ENCODE measurements at places on chromosomes 1 and 21.
A peak's percentile ranks its signal among the peaks of the same experiment; 100 is the strongest.

DNA sequence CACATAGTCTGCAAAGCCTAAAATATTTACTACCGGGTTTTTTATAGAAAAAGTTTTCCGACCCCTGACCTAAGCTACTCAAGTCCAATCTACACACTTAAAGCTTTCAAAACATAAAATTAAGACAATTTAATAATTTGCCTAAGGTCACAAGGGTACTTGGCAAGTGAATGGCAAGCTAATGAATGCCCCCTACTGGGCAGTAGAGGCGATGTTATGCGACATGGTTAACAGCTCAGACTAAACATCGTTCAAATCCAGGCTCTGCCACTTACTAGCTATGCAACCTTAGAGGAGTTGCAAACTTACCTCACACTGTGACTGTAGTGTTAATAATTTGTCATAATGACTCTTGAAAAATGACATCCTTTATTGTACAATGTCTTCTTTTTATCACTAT is 317.2 kb upstream of the NFIA start:
- no peak for DNase-seq

DNA sequence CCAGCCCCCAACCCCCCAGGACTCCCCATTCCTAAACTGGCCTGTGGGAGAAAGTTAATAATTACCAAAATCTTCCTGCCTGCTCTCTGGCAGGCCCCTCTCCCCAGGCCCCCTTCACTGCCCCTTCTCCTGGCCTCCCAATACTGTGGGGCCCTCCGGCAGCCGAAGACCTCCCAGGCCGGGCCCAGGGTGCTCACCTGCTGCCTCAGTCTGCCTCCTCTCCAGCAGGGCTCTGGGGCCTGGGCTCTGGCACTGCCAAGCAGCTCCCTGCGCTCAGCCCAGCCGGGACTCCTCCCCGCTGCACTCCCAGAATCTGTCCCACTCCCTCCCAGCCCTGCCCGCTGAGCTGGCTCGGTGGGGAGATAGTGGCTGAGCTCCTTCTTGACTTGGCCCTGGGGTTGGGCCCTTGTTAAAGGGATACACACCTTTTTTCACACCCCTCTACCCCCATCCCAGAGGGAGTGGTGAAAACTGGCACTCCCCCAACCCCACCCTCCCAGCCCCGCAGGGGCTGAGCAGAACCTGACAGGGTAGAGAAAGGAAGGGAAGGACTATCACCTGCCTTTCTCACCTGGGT is at the start of gene S100A16:
TSS of gene S100A16 (minus strand) at position 383 of the 577 bp plus-strand sequence. CDS start 4,986 bp downstream, outside the sequence.
- DNase-seq: no peak

- DNase-seq: no peak
These were observed 4.6 kb downstream of the CHD1L start for GRCh38 chr1:147246910-147247655.

GRCh38 chr1:55078470-55078869 is 39.1 kb downstream of the PCSK9 start:
- DNase-seq: no peak

DNA sequence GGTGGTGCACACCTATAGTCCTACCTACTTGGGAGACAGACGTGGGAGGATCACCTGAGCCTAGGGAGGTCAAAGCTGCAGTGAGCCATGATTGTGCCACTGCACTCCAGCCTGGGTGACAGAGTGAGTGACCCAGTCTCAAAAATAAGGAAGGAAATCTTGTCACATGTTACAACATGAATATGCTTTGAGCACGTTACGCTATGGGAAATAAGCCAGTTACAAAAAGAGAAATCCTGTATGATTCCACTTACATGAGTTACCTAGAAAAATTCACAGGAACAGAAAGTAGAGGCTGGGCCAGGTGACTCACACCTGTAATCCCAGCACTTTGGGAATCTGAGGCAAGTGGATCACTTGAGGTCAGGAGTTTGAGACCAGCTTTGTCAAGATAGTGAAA is 6.7 kb upstream of the PADI6 start:
- DNase-seq: no peak

GRCh38 chr1:38567401-38567800 is 292.2 kb downstream of the RRAGC start:
- DNase-seq: no peak

DNA sequence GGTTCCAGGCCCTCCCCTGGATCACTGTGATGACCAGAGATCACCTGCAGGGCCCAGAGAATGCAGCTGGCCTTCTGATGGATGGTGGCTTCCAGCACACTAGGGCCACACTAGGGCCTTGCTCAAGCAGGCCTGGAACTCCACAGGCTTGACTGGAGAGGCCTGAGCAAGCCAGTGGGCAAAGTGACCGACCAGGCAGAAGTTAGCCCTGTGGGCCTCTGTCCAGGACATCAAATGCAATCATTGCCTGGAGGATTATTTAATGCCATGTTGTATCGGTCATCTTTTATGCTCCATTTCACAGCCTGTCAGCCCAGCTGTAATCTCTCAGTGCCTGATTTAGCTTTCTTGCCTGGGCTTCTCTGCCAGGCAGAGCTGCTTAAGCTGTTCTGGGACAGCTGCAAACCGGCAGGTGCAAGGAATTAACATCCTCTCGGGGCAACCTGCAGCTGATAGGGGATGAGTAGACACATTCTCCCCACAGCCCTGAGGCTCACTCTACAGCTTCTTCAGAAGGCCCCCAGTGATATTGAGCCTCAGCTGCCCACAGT is 17.7 kb downstream of the NENF start:
- no peak for DNase-seq

DNA sequence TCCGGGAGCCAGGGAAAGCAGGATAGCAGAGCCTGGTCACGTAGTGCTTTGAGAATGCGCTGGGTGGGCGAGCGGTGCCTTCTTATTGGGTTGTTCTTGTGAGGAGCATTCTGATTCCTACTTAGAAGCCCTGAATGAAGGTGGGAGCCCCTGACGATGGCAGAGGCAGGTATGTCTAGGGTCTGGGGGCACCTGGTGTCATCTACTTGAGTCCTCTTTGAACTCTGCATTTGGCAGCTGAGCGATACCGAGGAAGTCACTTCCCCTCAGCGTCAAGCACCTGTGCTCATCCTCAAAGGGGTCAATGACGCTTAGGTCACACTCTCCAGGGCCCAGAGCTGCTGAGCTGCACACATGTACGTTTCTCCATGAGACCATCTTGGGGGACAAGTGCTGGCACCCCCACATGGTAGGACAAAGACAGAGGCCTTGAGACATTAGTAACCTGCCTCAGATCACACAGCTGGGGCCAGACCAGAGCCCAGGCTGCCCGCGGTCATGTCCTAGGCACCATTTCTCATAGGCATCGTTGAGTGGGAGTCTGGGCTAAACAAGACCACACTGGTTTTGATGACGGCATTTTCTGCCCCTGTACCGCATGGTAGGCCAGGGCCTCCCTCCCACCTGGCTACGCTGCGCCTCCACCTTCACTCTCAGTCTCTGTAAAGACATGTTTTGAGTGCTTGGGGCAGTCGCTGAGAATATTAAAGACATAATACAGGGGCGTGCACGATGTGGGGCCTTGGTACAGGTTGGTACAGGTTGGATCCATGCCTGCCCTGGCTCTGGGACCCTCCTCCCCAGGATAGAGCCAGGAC is 69.1 kb upstream of the ABCG1 start:
- no peak for DNase-seq

GRCh38 chr21:31092832-31093625 is 54.8 kb upstream of the KRTAP19-8 start:
- DNase-seq: no peak

DNA sequence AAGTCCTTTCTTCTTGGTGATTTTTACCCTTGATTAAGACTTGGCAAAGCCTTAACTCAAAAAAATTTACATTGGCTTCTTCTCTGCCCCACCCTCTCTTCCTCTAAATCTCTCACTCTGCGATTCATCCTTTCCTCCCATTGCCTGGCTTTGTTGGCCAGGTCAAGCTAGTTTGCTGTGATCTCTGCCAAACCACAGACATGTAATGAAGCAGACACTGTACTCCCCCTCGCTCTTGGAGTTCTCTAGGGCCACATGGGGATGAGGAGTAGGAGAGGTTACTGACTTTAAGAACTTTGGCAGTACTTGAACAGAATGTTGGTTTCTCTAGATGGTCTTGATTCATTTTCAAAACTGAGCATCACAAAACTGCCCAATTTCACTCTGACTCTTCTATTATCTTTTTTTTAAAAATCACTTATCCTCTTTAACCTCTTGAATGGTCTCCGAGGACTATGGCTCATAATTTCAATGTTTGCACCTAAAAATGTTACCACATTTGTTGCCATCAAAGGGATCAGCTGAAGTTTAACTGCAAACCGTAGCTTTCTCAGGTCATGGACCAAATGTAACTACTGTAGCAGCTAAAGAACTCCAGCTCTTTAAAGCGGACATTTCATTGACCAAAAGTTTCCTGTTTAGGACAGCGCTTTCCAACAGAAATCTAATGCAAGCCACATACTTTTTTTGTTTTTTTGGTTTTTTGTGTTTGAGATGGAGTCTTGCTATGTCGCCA is 62.7 kb upstream of the IPO9 start:
- DNase-seq: no peak

GRCh38 chr1:224183591-224184312 is 712 bp downstream of the DEGS1 start:
- DNase-seq: peak; percentile 37

DNA sequence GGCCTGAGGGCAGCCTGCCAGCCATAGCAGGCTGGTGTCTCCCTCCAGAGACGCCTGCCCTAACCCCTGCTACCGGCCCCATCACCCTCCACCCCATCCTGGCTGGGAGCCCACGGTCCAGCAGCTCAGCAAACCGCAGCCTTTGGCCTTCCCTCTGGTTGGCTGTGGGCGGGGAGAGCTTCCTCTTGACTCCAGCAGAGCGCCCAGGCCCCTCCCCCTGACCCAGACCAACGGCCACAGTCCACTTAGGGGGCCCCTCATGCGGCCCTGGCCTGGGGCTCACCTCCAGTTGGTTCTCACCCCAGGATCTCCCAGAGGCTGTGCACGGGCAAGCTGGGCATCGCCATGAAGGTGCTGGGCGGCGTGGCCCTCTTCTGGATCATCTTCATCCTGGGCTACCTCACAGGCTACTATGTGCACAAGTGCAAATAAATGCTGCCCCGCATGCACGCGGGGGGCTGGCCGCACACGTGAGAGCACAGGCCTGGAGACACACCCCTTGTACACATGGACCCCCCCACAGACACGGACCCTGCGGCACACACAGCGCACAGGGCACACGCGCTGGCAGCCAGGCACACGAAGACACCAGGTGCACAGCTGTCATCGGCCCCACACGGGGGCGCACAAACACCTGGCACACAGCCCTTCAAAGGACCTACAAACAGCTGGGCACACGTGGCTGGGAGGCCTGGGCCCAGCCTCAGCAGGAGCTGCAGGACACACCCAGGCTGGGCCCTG is 3.1 kb downstream of the SMIM1 start:
- DNase-seq: peak; percentile 54

DNA sequence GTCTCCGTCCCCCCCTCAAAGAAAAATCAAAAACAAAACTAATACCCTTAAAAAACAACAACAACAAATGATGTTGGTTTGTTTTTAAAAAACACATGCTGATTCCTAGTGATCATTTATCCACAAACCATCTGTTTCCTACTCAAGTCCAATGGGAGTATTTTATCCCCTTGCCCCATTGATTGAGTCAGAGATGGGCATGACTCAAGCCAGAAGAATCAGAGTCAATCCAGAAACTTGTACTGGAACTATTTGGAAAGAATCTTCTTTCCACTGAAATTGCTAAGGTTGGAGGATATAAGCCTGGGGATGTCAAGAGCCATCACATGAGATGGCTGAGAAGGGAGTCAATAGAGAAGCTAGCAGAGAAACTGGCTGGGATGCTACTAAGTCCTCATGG is 176.4 kb downstream of the MIS18A start:
- no peak for DNase-seq

DNA sequence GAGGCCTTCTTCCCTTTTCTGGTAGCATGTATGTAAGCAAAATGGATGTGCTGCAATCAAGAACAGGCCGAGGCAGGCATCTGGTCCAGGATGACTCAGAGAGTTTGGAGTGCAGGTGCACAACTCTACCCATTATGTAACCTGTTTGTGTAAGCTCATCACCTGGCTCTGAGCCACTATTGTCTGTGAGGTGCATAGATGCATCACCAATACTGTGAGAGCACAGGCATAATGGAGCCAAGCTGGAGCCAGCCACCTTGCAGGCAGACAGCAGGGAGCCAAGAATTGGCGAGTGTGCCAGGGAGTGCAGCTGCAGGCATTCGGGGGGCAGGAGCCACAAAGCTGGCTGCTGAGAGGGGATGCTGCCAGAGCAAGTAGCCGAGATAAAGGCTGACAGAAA is 549.9 kb upstream of the RGS18 start:
- DNase-seq: no peak

GRCh38 chr1:59169703-59170102 is 127.2 kb upstream of the FGGY start:
- no peak for DNase-seq

DNA sequence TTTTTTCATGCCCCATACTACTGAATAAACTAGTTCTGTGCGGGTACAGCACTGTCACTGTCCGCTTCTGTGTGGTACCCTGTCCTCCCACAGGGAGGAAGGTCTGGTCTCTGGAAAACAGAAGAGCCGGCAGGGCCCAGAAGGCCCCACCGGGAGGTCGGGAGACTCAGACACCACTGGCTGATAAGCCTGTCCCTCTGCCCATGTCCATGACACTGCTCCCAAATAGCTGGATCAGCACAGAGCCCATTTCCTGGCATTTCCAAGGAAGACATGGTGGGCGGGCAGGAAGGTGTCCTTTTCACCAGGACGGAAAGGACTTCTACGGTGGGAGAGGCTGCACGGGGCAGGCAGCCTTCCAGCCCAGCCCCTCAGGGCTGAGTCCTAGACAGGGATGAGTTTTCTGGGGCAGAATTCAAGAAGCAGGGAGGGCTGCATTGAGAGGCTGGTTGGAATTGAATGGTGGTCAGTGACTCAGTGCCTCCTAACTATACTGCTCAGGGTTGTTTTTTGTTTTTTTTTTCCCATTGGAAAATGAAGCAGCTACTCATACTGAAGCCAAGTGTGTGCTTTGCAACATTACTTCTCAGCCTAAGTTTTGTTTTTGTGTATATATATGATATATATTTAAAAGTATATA is 7.1 kb downstream of the PSRC1 start:
- DNase-seq: no peak

GRCh38 chr1:231218078-231218477 is 22.9 kb upstream of the GNPAT start:
- no peak for DNase-seq

DNA sequence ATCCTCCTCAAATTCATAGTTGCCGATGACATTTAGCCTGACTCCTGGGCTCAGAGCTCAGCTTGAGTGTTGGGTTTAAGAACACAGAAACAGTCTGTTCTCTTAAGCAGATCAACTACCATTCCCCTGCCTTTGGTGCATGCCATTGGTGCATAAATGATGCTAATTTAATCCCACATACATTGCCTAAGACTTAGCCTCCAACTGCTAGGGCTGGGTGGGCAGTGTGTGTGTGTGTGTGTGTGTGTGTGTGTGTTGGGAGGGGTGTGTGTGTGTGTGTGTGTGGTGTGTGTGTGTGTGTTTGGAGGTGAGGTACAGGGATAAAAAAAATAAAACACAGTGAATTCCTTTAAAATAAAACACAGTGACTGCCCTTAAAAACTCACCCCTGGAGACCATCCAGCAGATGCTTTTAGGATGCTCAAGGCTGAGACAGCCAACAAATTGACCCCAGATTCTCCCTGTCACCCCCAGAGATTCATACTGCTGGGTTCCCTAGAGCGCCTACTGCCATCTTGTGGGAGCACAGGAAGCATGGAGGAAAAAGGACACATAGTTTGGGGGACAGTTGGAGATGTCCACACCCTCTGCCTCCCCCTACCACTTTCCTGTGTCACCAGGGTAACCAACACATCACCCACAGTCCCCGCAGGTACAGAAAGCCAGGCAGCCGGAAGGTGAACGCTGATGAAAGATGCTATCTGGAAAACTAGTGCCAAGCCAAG is 30.6 kb downstream of the KLHDC7A start:
- no peak for DNase-seq
